NCI-H226 (cell line): ENCODE measurements at places on chromosomes 3 and 15.

- DNase-seq: no peak
Observed at GRCh38 chr3:12934431-12934830, 93.1 kb upstream of the RPL32 start.

- DNase-seq: no peak
Observed at GRCh38 chr15:57782731-57783130, 76.2 kb downstream of the POLR2M start.

DNA sequence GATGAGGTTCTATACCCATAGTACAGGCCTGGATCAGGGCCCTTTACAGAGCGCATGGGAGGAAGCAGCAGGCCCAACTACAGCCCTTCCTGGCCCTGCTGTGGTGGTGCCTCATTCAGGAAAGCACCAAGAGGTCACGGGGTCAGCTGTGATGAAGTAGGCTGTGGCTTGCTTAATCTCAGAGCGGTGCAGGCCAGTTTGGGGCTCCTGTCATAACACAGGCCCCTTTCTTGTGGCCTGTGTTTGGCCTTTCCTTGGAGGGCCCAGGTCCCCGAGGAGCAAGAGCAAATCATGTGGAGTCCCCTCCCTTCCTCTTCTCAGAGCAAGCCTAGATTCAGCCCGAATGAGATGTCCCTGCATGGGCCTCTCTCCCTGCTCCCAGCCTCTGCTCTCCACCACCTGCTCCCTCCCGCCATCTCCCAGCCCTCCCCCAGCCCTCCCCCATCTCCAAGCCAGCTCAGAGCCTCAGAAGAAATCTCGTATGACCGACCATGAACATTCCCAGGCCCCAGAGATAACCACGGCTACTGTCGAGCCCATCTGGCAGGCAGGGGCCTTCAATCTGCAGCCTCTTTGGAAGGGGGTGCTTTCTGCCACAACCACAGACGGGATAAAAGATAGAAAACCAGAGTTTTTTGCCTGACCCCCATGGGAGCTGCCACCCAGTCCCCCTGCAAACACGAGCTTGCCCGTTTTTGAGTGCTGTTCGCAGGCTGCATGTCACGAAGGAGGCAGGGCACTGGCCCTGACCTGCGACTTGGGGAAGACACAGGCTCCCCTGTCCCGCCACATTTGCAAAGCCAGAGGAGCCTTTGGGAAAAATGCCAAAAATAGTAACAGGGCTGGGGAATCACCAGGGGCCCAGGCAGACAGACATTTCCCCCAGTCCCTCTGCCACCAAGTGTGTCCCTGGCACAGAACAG lies 32.3 kb upstream of the DUSP7 start:
- DNase-seq: peak; percentile 19

DNA sequence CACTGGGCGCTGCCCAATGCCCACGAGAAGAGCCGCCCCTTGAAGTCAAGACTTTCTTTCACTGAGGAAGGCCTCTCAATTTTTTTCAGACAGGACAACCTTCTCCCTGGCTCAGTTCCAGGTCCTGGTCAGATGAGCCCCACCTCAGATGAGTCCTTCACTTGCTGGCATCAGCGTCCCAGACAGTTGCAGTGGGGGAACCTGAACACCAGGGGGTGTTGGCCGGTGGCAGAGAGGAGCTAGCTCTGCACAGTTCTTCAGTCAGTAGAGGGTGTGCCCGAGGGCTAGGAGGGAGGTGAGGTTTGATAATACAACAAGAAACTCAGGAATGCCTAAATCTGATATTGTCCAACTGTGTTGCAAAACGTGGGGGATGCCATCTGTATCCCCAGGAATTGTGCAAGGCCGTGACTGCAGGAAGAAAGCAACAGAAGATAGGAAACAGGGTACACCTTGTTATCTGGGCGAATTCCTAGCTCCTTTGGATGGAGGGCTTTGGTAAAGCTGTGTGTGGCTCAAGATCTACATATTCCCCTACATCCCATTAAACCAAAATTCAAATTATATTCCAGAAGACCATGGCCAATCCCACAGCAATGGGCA lies 34.3 kb downstream of the CCR3 start:
- DNase-seq: peak; percentile 78

DNA sequence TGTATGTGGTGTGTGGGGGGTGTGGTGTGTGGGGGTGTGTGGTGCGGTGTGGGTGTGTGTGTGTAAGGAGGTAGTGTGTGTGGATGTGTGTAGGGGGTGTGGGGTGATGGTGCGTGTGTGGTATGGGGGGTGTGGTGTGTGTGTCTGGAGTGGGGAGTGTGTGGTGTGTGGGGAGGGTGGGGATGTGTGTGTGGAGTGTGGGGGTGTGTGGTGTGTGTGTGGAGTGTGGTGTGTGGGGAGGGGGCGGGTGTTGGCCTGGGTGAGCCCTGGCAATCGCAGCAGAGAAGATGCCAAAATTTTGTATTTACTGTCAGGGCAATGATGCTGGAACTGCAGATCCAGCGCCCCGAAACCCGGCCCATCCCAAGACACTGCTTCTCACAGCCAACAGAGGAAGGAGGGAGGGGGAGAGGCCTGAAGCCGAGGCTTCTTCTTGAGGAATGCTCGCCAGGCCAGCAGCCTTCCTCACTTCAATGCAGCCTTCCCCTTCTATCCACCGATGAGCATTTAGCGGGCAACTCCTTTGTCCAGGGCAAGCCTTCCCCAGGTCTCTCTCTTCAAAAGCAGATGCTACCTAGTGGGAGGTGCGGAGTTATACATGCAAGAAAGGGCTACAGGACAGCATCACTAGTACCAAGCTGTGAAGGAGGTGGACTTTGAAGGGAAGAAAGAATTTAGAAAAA lies 11.9 kb upstream of the SRP14 start:
- no peak for DNase-seq

- no peak for DNase-seq
Observed at GRCh38 chr3:160400702-160401150, 1.3 kb downstream of the SMC4 start.

DNA sequence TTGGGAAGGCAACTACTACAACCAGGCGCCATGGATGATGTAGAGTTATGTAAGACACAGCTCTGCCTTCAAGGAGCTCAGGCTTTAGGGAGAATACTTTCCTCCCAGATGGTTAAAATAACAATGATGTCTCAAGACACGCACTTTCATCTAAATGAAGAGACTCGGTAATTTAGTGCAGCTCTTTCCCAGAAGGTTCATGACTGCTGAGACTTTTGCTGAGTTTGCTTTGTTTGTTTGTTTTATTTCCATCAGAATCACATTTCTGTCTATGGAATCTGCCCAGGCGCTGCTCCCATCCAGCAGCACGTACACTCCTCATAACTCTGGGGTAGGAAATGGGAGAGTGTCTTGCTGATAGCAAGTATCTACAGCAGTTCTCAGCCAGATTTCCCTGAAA lies 33.9 kb upstream of the MEX3B start:
- no peak for DNase-seq

- DNase-seq: peak; percentile 94
Observed at GRCh38 chr15:71043373-71043772, 71.9 kb upstream of the THSD4 start.

DNA sequence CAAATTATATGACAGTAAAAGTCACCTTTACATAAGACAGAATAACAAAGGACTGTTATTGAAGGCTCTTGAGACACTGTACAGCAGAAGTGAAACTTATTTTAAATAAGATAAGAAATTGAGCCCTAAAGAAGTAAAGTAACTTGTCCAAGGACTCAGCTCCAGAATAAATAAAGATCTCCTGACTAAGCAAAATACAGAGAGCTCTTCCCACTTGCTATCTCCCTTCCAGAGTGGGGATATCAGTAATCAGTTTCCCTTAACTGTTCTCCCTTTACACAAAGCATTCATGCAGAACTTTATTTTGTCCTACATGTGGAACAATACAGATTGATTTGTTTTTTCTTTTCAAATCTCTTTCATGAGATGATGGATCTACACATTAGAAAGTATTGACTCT lies 129.5 kb upstream of the BHLHE40 start:
- DNase-seq: no peak

GRCh38 chr3:79598594-79598993 lies 169.2 kb downstream of the ROBO1 start:
- no peak for DNase-seq

GRCh38 chr3:5071061-5071460 lies 51.0 kb upstream of the ARL8B start:
- peak; percentile 83 for DNase-seq

- DNase-seq: no peak
Observed at GRCh38 chr15:73014904-73015303, 37.4 kb upstream of the NEO1 start.

- DNase-seq: no peak
Observed at GRCh38 chr3:195692354-195692685, 28.5 kb upstream of the MUC20 start.

DNA sequence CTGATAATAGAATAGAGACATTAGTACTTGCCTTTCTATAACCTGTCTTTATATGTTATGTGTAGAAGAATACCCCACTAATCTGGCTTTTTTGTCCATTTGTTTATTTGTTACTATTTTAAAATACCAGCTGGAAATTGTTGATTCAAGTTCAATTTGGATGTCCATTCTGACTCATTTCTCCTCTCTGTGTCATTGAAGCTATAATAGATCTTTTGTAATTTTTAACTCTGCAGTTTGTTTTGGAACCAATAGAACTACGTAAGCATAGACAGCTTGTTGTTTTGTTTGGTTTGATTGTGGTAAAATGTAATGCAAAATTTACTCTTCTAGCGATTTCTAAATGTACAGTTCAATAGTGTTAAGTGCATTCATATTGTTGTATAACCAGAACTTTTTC lies 390.4 kb downstream of the ZIC1 start:
- DNase-seq: no peak

- DNase-seq: no peak
Observed at GRCh38 chr3:5001805-5002173, 22.6 kb downstream of the BHLHE40 start.

GRCh38 chr3:119300991-119301391 lies 6.8 kb downstream of the ARHGAP31 start:
- DNase-seq: no peak

GRCh38 chr3:163838769-163839168 lies 1239.5 kb downstream of the SI start:
- DNase-seq: no peak

DNA sequence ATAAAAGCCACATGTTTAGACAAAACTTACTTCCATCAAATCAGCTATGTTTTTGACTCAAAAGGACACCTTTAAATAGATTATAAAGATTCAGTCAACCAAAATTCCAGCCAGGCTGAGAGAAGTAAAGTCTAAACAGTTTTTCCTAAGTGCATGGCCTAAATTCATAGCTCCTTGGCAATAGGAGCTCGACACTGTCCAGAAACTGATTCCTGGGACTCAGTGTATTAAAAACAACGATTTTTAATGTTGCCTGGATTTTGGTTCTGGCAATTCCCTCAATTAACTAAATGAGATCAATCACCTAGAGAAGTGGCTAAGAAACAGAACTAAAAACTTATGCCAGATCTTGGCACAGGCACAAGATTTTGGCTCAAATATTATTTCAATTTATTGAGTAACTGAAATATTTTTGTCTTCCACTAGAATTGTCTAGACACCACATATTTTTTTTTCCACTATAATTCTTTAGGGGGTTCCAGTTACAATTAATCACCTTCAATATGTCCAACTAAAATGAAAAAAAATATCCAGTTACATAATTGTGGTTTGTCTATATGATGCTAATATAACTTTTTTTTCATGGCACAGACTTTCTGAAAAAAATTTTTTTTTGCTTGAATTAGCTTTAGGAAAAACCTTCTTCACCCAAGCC lies 135.9 kb downstream of the TFDP2 start:
- no peak for DNase-seq

DNA sequence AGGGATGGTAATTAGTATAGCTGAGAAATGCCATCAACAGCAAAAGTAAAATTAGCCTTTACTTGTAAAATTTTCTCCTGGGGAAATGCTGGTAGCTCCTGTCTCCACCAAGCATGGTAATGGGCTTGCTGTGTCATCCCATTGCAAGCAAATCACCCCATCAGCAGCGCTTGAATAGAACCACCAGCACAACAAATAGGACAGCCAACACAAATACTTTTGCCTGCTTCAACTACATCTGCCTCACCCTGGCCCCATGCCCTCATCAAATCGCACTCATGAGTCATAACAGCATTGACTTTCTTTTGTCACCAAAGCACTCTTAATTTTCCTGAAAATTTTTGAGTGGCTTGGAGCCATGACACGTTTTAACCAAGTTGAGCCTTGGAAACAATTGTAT lies 52.6 kb downstream of the ERC2 start:
- no peak for DNase-seq

- no peak for DNase-seq
Observed at GRCh38 chr15:68484696-68485400, 52.9 kb upstream of the ITGA11 start.

DNA sequence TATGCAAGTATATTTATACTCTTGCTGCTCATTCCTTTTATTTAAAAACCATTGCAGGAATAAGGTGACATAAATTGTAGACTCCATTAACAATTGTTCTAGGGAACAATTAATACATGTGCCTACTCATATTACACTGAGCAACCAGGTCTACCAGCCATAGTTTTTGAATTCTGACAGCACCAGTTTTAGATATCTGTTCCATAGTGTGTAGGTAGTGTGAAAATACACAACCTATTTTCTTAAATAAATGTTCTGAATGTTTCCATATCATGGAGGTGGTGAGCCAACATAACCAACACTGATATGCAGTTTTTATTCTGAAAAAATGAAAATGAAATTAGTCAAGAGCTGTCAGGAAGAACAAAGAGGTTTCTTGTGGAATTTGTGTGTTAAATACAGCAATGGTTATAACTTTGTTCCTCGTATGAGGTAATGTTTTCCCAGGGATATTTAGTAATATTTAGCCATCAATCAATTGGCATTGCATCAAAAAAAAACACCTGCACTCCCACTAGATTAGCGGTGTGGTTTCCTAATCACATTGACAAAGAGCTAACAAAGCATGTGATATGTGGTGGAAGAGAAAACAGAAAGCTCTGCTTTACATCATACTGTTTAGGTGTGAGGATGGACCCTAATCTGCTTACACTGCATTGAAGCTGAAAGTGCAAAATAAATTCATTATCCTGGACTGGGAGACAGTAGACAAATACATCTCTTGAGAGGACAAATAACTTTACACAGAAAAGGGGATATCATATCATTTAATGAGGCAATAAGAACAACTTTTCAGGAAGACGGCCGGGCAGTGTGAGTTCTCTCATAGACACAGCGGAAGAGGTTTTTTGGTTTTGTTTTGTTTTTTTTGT lies 369.5 kb upstream of the THBS1 start:
- DNase-seq: no peak

DNA sequence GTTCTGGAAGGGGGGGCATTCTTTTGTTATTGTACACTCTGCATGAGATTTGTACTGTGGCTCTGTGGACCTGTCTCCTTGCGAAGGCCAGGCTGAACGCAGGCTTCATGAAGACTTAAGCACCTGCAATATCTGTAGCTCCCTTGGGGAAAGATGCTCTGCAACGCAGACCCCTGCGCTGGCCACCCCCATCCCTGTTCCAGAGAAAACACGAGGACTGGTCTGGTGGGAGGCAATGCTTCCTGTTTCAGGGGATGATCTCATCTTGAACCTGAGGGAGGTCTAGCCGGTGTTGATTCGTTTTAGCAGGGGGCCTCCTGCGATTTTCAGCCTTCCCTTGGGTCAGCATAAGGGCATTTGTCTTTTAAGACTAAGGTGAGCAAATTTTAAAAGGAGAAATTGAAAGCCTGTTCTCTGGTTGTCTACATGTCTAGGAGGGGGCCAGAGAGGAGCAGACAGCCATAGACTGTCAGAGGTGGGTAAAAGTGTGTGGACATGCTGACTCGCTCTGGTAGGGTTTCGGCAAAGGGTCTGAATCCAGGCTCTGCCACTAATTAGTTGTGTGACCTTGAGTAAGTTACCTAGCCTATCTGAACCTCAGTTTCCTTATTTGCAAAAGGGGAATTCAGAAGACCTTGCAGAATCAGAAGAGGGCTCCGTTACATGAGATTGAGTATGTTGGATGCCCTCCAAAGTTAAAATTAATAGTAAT lies 80.9 kb upstream of the RASGRF1 start:
- DNase-seq: no peak
